Mesangial cell (primary cell): ENCODE measurements at places on chromosomes 5 and 9. TPM values are rescaled to one million over a fixed set of nuclear protein-coding genes. Genes with fewer than 3 reads are reported as not detected.

The EGFL7 gene
- total RNA-seq: 20.4 and 27.0 TPM in 2 replicates

The MRPL41 gene
- total RNA-seq: 74.4 and 98.6 TPM in 2 replicates

The CTXN3 gene
- total RNA-seq: not detected in 2 replicates

The TMEM215 gene
- not detected in 2 replicates for total RNA-seq

The GFRA3 gene
- under 0.01 TPM in 1 of 2 replicates, not detected in the other for total RNA-seq

The GBGT1 gene
- 5.3 and 6.5 TPM in 2 replicates for total RNA-seq

The PCDHA13 gene
- not detected in 2 replicates for total RNA-seq

The PARP8 gene
- 7.0 and 9.4 TPM in 2 replicates for total RNA-seq

The OXCT1 gene
- 15.1 and 24.9 TPM in 2 replicates for total RNA-seq
